ENCODE measurements at places on chromosomes 11 and 22.

GRCh38 chr11:58742981-58743880 is 11.5 kb upstream of the GLYAT start:
- no peak for DNase-seq

DNA sequence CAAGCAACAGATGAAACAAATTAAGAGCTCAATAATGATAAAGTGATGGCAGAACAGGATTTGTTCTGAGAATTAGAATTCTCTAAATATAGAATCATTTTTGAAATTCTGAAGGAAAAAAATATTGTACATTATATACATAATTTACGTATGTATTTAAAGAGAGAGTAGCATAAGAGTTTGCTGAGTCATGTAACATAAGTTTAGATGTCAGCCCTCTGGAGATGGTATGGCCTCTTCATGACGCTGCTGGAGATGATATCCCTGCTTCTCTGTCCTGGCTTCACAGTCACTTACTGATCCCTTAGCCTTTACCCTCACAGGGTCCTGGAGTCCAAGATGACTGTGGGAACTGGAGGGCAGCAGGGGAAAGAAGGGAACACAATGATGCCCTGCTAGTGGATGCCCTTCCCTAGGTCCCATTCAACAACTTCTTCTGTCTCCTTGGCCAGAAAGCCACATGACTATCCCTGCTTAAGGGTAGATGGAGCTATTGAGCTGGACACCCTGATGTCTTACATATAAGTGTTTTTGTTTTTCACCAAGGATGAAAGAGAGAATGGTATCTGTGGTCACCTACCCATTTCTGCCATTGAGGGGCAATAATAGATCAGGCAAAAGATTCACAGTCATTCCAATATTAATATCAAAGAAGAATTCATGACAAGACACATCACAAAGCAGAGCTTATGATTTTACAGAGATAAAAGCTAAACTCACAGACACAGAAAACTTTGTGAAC is 753.1 kb downstream of the TBC1D22A start:
- DNase-seq: no peak

DNA sequence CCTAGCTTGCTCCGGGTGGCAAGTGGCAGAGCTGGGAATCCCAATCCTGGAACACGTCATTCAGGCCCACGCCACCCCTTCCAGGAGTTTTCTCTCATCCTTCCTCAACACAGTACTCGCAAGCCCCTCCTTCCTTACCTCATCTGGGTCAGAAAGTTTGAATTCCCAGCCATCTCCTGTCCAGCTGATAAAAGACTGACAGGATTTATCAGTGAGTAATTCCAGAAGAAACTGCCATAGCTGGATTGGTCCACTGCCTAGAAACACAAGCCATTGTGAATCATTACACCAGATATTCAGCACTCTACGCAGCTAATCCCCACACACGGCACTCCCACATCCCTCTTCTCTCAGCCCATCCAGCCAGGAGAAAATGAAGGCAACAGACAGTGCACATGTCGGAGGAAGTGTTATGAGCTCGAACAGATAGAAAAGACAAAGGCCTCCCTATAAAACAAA is 124.0 kb downstream of the ETS1 start:
- DNase-seq: no peak

GRCh38 chr11:132937016-132937415 is 595.3 kb downstream of the OPCML start:
- no peak for DNase-seq

DNA sequence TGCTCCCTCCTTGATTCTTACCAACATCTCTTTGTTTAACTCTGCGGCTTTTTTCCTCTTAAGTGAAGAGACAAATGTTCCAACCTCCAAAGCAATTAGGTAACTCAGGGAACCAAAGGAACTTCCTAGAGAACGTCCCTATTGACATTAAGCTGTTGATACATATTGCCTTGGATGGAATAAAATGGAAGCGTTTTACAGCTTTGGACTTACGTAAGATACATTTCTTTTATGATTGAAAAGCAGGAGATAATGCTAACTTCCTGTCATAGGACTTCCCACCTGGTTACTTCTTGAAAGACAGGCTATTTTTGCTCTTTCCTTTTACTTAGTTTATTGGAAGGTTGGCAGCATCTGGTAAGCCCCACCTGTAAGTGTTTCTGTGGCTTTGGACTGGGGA is 245.7 kb upstream of the CTSC start:
- DNase-seq: no peak

DNA sequence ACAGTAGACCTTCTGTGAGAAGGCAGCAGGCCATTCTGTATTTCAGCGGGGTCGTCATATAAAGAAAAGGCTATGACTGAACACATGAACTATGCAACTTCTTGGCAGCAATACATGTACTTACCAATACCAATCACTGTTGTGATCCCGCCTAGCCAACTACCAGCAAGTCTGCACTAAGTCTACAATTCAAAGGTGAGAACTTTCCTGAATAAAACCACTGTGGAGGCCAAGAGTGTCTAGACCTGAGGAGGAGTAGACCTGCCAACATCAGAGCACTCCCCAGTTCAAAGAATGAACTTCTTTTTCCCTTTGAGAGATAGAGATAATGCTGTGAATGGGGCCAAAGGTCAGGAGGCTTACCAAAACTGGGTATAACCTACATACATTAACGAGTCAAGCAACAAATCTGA is 108.2 kb downstream of the SIK3 start:
- peak; percentile 66 for DNase-seq

DNA sequence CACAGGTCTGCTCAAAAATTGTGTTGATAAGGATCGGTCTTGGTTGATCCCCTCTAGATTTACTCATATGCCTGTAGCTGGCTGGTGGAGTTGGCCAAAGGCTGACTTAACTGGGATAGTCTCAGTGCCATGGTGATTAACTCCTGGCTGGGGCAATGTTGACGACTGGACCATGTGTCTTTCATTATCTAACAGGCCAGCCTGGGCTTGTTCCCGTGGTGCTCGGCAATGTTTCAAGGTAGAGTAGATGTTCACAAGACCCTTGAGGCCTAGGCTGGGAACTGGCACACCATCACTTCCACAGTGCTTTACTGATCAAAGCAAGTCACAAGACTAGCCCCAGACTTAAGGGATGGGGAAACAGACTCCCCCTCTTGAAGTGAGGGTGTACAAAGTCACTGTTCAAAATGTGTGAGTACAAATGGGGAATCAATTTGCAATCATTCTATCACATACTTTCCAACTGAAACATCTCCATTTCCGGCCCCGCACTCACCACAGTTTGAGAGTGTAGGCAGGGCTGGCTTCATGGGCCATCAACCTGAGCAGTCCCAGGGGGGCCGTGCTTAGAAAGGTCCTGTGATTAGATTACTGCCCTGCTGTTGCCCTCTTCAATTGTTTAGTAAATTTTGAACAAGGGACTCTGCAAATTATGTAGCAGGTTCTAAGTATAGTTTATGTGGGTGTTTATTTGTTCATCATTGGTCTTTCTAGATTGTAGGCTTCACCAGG is 240.8 kb downstream of the NELL1 start:
- DNase-seq: no peak

DNA sequence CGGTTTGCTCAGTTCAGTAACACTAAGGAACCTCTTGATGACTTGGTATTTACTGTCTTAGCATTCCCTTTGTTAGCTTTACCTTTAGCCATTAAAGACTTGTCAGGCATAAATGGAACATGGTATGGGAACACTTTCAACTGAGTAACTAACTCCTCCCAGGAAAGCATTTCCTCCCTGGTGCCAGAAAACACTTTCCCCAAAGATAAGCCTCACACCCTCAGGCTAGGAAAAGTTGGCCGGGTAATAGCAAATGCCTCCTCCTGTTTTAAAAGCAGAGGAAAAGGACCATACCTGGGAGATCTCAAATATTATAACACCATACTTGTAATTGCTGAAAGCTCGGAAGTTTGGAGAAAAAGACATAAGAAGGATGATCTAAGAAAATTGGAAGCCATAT is 12.0 kb downstream of the KCNJ11 start:
- no peak for DNase-seq

- no peak for DNase-seq
Observed at GRCh38 chr11:73797457-73797856, 9.8 kb downstream of the MRPL48 start.

Measured in AG04450 (cell line).